ENCODE measurements at places on chromosomes 12 and 14. TPM values are rescaled to one million over a fixed set of nuclear protein-coding genes. Genes with fewer than 3 reads are reported as not detected.

Gene ITFG2
- 24.7 TPM for total RNA-seq

Gene SMCO2
- total RNA-seq, result not detected

Gene PLCZ1
- total RNA-seq, result not detected

Gene KRT79
- total RNA-seq, result not detected

Gene KRT7
- 168 TPM for total RNA-seq

Gene GLIPR1L2
- total RNA-seq, result 1.2 TPM

GRCh38 chr14:50545618-50546017 lies 13.2 kb upstream of the MAP4K5 start:
- DNase-seq, result no peak

GRCh38 chr12:69239922-69240630 lies 707 bp downstream of the CPSF6 start:
- DNase-seq, result peak; percentile 84

DNA sequence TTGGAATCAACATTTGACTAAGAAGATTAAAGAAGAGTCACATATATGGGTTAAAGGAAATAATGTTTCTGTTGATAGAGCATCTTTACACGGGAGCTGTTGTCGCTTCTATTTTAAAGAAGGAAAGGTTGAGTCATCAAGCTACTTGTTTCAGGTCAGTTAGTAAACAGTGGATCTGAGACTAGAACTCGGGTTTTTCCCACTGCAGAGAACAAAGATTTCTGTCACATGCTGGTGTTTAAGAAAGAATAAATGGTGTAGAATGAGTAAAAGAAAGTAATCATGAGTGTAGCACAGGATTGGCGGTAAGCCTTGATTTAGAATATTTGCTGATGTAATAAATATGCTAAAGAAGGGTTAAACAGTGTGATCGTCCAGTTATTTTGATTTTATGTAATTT lies 455.5 kb downstream of the AEBP2 start:
- DNase-seq, result no peak

DNA sequence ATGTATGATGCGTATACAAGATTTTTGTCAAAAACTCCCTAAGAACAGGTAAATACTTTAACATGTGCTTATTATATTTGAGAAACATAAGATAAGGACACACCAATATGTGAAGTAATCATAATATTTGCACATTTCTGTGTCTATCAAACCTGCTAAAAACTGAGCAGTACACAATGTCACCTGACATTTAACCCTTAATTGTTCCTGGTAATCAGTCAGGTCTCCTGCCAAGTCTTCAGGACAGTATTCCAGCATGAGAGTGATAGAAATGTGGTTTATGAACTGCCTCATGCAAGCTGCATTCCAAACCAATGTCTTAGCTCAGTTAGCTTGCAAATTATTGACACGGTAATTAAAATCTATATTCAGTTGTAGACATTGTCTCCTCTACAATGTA lies 4.2 kb downstream of the SOX5 start:
- DNase-seq, result no peak

GRCh38 chr12:79143803-79144202 lies 279.2 kb downstream of the SYT1 start:
- DNase-seq, result no peak

GRCh38 chr14:64937821-64938193 lies 4.7 kb downstream of the GPX2 start:
- no peak for DNase-seq

DNA sequence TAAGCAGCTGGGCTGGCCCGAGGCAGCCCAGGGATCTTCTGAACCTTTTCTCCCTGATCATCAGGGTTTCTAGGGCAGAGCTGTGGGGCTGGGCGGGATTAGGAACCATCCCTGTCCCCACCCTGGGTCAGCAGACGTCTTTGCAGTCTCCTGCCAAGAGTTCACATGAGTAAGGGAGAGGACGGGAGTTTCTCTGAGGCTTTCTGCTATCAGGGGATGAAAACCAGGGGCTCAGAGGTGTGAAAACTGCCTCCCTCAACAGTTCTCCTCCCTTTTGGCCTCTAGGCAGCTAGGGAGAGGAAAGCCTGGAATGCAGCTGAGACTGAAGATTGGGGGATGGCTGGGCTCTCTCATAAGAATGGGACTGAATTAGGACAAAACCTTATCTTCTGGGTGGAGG lies 7.9 kb downstream of the ZNF385A start:
- DNase-seq, result no peak

GRCh38 chr12:43115441-43116160 lies 436.4 kb downstream of the ADAMTS20 start:
- no peak for DNase-seq

DNA sequence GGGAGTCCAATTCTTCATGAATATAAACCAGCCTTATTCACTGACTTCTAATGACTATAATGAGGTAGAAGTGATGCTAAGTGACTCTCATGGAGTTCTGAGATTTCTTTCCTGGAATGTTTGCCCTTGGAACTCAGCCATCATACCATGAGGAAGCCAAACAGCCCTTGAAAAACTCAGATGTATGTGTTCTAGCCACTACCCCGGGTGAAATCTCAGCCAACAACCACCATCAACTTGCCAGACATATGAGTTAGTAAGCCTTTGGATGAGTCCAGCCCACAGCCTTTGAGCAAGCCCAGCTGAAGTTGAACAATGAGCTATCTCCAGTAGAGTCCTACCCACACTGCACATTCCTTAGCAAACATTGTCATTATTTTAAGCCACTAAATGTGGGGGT lies 149.5 kb downstream of the SLC6A15 start:
- no peak for DNase-seq

GRCh38 chr12:131710464-131711457 lies at the start of gene SFSWAP:
Gene SFSWAP (plus strand): TSS chr12:131711090. CDS start chr12:131711230, 140 bp downstream.
- no peak for DNase-seq

DNA sequence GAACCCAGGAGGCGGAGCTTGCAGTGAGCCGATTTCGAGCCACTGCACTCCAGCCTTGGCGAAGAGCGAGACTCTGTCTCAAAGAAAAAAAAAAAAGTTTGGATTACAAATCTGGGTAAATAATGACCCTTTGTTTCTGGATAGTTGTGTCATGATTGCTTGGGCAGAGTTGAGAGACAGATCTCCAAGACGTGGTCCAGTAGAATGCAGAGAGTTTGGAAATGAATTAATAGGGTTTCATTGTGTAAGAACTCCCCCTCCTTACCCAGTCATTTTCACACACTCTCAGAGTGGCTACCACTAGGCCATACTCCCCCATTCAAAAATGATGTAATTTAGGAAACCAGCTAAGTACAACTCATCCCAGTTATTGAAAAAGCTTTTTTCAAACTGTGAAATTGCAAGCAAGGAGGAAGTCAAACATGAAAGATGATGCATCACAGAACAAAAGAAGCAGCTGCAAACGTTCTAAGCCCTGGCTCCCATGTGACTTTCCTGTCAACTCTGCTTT lies 1331.9 kb downstream of the AACS start:
- DNase-seq, result no peak

DNA sequence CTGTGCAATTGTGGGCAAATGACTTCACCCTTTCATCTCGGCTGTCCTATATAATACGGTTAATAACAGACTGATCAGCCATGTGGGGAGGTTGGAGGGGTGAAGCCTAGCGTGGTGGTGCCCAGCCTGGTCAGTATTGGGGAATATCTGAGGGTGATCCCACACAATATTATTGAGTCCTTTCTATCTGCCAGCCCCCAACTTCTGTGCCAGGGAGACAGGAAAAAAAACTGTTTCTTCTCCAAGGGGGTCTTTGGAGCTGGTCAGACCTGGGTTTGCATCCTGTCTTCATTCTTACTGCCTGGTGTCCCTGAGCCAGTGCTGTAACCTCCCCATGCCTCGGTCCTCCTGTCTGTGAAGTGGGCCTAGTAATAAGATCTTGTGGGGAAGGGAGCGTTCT lies 6.5 kb downstream of the CYP46A1 start:
- DNase-seq, result peak; percentile 65

All from osteocyte (in vitro differentiated cells).